ENCODE measurements at places on chromosomes 4 and X.

DNA sequence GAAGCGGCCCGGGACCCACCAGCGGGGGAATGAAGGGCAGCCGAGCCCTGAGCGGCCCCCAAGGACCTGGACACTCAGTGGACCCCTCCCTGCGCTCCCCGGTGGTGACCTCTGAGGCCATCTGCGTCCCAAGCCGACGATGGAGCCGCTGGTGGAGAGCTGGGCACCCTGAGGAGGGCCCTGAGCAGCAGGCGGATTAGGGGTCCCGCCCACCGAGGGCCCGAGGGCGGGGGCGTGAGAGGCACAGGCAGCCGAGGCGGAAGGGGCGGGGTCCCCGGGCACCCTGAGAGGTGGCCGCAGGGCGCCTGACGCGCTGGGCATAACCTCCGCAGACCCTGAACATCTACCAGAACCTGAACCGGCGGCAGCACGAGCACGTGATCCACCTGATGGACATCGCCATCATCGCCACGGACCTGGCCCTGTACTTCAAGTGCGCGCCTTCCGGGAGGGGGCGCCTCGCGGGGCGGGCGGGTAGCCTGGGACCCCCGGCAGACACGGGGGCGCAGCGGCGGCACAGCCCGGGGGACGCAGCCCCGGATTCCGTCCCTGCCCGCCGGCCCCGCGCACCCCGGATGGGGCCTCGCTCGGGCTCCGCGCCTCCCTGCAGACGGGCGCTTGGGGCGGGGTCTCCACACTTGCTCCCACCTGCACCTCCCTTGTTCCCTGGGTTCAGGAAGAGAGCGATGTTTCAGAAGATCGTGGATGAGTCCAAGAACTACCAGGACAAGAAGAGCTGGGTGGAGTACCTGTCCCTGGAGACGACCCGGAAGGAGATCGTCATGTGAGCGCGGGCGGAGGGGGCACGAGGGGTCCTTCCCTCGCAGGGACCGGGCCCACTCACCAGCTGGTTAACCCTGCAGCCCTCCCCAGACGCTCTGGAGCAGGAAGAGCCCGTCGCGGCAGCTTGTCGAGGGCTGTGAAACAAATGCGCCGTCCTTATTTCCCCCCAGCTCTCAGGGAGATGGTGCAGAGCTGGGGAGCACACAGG, 10.3 kb downstream of the ATP5ME start:
- peak; percentile 67 for DNase-seq

- no peak for DNase-seq
These were observed 9.1 kb downstream of the QDPR start for GRCh38 chr4:17502756-17503155.

DNA sequence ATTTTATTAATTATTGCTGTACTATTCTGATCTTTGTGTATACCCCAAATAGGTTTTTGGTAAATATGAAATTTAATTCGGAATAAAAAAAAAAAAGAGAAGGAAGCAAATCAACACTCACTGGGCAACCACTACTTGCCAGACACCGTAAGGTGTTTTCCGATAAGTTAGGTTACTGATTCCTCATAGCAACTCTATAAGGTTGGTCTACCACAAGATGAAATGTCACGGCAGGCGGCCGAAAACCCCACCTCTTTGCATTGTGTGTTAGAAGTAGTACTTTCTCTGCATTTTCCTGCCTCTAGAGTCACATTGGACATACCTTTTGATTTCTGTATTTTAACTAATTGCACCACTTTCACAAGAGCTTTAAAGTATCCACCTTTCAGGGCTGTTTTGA, 44.5 kb upstream of the RASGEF1B start:
- no peak for DNase-seq

- DNase-seq, result no peak
These were observed 49.7 kb downstream of the TMEM156 start for GRCh38 chr4:38982361-38983095.
